ENCODE measurements at places on chromosomes 5 and 9.

GRCh38 chr5:994272-994607 lies 14.4 kb upstream of the NKD2 start:
- DNase-seq: no peak

GRCh38 chr5:108295578-108296368 lies 86.1 kb downstream of the FBXL17 start:
- no peak for DNase-seq

GRCh38 chr5:34707451-34708107 lies 51.5 kb downstream of the RAI14 start:
- DNase-seq: no peak

DNA sequence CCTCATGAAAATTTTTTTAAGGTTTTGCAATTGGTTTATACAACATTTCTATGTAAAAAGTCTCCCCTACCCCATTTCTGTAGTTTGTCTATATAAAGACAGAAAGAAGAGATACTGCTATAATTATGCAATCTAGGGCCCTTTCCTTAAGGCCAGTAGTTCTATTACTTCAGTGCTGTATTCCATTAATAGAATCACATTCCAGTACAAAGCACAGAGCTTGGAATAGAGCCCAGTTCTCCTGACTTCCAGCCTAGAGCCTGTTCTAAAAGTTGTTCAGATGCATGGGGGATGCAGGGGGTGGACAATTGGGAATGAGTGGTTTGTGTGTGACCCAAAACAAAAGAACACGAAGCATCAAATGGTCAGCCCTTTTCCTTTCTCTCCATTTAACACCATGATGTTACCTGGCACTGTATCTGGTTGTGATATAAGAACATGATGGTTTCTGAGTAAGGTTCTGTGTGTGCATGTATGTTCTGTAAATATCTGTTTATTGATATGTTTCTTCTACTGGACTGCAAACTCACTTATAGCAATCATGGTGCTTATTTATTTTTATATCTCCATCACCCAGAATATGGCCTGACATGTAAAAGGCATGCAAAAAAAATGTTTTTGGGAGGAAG lies 8.2 kb upstream of the GRAMD2B start:
- no peak for DNase-seq

GRCh38 chr5:143775258-143775657 lies 36.7 kb upstream of the HMHB1 start:
- DNase-seq: no peak

DNA sequence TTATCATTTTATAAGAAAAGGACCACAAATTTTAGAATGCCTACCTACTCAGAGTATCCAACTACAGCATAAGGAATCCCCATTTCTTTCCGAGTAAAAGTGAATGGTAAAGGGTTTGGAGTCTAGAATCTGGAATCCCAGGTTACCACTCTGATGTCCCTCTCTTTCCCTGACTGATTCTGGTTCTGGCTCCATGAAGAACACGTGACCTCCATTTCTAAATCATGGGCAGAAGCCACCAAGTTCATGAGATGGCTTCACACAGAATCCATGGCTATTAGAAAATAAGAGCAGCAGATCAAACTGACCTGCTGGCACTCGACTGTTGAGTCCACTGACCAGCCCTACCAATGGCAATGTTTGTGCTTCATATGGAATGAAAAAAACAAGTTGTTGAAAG lies 40.7 kb downstream of the PFDN1 start:
- no peak for DNase-seq

GRCh38 chr9:29198861-29199260 lies 1625.6 kb upstream of the C9orf72 start:
- DNase-seq: no peak

GRCh38 chr9:120820095-120820494 lies 22.6 kb downstream of the PSMD5 start:
- no peak for DNase-seq

GRCh38 chr9:107948601-107949000 lies 459.0 kb upstream of the KLF4 start:
- DNase-seq: no peak

DNA sequence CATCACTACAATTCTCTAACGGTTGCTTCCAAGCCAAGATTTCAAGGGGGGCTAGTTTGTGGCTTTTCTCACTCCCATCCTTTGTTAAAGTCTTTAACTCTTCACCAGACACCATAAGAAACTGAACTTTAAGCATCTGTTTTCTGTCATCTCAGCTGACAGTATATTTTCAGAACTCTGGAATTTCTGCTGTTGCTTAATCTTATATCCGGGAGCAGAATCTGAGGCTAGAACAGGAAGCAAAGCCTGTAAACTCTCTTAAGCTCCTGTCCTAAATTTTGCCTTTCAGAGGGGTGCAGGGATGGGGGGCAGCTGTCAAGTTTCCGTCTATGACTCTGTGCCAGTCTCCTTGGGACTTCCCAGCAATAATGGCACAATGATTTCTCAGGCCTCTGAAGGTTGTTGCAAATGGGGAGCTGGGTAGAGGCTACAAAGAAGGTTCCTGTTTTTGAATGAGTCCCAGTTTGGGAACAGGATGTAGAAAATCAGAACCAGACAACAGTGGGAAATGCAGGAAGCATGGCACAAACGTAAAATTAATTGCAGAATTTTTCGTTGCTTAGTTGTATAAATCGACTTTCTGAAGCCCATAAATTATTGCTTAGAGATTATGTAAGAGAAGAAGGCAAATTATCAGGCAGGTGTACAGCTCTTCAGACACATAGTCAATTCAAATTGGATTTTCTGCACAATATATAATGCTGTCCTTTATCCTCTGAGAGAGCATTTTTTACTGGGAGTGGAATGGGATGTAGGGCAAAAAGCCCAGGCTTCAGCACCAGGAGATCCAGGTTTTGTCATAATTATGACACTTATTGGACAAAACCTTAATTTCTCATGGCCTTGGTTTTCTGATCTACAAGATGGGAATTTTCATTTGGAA lies 430.9 kb downstream of the DMAC1 start:
- DNase-seq: no peak

DNA sequence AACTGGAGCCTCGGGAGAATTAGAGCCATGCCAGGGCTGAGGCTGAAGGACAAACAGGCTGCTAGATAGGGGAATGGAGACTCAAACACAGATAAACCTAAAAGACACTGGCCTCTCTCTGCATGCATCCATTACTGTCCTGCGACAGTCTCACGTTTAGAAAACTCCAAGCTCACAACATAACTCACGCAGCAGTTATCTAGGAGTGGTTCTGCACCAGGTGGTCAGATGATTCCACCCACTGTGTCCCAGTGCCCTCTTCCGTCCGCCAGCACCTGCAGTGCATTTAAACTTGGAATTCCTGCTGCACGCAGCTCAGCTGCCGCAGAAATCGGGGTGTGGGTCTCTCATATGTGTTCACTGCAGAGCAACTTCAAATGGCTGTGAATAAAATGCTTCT lies 272.6 kb upstream of the IRX2 start:
- DNase-seq: no peak

DNA sequence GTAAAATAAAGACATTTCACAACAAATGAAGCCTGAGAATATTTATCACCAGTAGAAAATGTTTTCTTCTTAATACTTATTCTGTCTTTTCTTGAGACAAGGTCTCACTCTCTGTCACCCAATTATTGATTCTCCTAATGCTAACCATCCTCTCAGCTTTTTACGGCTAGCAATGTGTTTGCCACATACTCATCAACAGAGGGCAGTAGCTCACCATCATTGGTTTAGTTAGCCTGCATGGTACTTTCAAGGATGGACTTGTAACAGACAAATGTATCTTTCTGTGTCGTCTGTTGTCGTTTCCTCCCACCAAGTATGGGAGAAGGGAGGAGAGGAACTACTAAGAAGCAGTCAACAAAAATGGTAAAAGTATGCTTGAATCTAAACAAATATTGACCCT lies 5.9 kb upstream of the ACO1 start:
- DNase-seq: peak; percentile 52

GRCh38 chr5:171954721-171955120 lies 51.7 kb downstream of the FBXW11 start:
- DNase-seq: no peak

GRCh38 chr9:134235366-134235765 lies 71.0 kb upstream of the RNU6ATAC start:
- DNase-seq: no peak

- peak; percentile 74 for DNase-seq
Observed at GRCh38 chr5:142016556-142016955, 3.7 kb upstream of the GNPDA1 start.

GRCh38 chr5:100519075-100519474 lies 16.1 kb upstream of the FAM174A start:
- DNase-seq: no peak
